MV-4-11 (cell line): ENCODE measurements at places on chromosomes 6 and 20.

- DNase-seq, result no peak
Observed at GRCh38 chr6:49919261-49919660, 44.7 kb downstream of the DEFB114 start.

- no peak for DNase-seq
Observed at GRCh38 chr6:111549746-111550145, 55.9 kb downstream of the TRAF3IP2 start.

- DNase-seq, result no peak
Observed at GRCh38 chr6:113640051-113640450, 217.1 kb upstream of the MARCKS start.

- no peak for DNase-seq
Observed at GRCh38 chr6:2232445-2232844, 13.0 kb downstream of the GMDS start.

DNA sequence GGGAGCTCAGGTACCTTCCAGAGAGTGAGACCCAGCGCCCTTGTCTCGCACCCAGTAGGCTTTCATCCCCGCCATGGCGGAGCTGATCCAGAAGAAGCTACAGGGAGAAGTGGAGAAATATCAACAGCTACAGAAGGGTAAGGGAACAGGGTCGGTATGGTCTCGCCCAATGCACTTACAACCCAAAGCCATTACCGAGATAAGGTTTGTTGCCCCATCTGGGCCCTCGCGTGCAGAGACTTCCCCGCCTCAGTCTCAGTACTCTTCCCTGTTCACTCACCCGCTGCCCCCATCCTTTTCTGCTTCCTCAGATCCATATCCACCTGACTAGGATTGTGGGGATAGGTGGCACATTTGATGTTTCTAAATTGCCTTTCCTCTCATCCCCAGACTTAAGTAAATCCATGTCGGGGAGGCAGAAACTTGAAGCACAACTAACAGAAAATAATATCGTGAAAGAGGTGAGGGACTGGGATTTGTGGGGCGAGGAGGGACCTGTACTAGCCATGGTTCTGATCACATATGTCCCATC is 449 bp downstream of the PFDN6 start:
- DNase-seq, result no peak

- no peak for DNase-seq
Observed at GRCh38 chr6:46565531-46565930, 74.3 kb upstream of the RCAN2 start.

DNA sequence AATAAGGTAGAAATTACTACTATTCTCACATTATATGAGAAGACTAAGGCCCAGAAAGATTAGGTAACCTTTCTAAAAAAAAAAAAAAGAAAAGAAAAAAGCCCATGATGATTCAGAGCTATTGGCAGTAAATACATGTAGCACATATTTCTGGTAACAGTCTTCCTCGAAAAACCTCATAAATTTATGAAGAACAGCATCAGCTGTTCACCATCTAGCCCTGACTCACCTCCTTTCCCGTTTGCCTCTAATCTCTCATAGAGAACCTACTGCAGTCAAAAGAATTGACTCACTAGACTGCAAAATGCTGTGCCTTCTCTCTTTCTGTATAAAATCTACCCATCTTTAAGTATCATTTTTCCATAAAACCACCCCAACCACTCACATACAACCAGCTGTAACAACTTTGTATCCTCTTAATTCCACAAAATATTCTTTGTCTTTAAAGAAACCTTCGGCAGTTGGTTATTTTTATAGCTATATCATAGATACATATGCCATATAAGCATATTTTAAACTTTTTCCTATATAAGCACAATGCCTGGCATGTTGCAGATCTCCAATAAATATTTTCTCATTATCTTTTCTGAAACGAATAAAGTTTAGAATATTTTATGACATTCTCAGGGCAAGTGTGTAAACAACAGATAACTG is 152.7 kb upstream of the ENPP5 start:
- peak; percentile 7 for DNase-seq

GRCh38 chr6:122571888-122572287 is 38.3 kb upstream of the PKIB start:
- no peak for DNase-seq

GRCh38 chr6:101422251-101422650 is 28.7 kb downstream of the GRIK2 start:
- DNase-seq, result no peak

- DNase-seq, result no peak
Observed at GRCh38 chr6:157380458-157380778, 572 bp upstream of the ZDHHC14 start.

- DNase-seq, result no peak
Observed at GRCh38 chr20:8293750-8294149, 161.7 kb downstream of the PLCB1 start.

DNA sequence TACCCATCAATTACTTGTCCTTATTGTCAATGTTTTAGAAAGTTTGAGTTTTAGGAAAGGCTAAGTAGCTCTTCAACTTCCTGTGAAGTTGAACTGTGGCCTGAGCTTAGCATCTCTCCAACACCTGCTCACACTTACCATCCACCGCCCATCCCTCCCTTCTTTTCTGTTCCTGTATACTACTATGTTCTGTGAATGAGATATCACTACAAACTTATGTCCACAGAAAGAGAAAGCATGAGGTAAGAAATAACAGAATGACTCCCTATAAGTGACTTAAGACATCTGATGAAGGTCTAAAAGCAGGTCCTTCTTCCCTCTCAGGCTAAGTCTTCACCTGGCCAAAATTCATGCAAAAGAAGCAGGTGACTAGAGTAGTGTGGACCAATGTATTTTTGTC is 246.3 kb upstream of the PREP start:
- no peak for DNase-seq

GRCh38 chr6:146785001-146785585 is 186.3 kb downstream of the ADGB start:
- peak; percentile 57 for DNase-seq

- no peak for DNase-seq
Observed at GRCh38 chr20:62708591-62709536, at the start of gene NTSR1. Gene NTSR1 (plus strand): TSS chr20:62708836. CDS start chr20:62709208, 372 bp downstream.

DNA sequence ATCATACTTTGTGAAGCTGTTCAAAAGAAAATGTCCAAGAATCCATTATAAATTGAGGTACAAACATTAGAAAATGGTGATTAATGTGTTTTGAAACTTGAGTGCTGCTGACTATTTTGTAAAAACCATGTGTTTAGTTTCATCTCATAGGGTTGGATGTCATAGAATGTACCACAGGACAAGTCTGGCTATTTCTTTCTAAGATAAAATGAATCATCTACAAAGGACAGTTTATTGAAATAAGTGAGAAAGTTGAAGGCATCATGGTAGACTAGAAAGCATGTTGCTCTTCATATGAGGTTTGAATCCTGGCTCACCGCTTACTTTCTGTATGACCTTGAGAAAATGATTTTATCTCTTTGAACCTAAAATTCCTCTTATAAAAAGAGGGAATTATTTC is 29.2 kb upstream of the SMAP1 start:
- no peak for DNase-seq

GRCh38 chr6:11639376-11640235 is 102.1 kb downstream of the TMEM170B start:
- DNase-seq, result no peak

- peak; percentile 86 for DNase-seq
Observed at GRCh38 chr6:37176268-37177076, 6.5 kb downstream of the PIM1 start.

GRCh38 chr6:128363020-128363813 is 157.2 kb downstream of the PTPRK start:
- no peak for DNase-seq

DNA sequence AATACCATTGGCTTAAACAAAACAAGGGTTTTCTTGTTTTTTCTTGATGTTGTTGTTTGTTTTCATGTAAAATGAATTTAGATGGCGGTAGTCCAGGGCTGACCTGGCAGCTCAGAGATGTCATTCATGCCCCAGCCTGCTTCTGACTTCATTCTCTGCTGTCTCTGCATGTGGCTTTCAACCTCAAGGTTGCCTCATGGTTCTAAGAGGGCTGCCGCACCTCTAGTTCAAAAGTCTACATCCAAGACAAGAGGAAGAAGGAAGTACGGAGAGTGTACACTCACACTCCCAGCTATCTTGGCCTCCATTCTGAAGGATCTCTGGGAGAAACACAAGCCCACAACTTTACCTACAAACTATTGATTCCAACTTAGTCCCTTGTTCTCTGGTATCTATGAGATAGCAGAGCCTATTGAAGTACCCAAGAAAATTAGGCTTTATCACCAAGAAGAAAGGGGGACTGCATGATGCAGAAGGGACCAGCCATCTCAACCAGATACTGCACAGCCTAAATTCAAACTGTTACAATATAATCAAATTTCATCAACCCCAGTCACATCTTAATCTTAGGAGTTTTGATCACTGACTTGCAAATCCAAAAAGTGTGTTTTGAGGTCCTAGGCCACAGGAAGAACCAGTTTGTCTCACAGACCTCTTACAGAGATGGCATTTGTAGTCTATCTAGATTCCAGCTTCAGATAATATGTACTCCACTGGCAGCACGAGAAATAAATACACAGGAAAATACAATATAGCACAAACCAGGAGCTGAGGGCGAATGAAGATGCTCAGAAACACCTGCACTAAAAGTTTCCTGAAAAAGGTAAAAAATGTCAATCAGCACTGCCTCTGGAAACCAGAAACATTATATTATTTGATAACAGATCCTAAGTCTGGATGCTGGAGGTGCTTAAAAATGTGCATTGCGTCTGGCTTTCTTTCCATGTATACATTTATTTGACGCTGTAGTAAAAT is 866 bp upstream of the BTN3A3 start:
- DNase-seq, result no peak

- DNase-seq, result no peak
Observed at GRCh38 chr6:166523782-166524559, 62.5 kb downstream of the RAMACL start.

- DNase-seq, result peak; percentile 17
Observed at GRCh38 chr6:110178626-110179405, 654 bp downstream of the WASF1 start.

DNA sequence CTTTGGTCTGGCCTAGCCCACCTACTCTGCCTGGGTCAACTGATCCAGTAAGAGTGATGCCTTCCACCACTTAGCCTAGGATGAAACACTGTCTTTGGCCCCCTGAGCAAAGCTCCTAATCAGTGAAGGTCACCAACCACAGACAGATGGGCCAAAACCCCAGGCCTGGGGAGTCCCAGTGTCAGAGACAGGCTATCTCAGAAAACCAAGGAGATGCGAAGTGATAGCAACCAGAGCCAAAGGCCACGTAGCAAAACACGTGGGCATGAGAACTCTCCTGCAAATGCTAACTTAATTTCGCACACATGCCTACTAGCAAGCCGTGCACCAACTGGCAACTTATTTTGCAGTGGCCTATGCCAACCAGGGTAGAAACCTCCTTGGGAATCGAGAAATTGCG is 29.1 kb downstream of the AGPAT4 start:
- no peak for DNase-seq

DNA sequence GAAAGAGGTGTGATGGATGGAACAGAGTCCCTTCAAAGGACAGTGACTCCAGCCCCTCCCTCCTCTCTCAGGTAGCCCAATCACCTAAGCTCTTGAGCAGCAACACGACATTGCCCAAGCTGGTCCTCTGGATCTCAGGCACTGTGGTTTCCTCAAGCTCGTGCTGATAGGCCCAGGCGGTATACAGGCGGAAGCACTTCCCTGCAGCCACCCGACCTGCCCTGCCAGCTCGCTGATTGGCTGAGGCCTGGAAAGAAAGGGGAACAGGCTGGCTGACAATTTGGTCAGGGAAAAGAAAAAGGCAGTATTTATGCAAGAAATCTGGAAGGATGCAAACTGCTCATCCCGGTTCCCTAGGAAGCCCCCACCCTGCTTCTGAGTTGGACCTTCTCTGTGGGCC is 9.6 kb downstream of the C6orf136 start:
- peak; percentile 91 for DNase-seq

GRCh38 chr20:43220612-43221011 is 30.9 kb upstream of the PTPRT start:
- no peak for DNase-seq

DNA sequence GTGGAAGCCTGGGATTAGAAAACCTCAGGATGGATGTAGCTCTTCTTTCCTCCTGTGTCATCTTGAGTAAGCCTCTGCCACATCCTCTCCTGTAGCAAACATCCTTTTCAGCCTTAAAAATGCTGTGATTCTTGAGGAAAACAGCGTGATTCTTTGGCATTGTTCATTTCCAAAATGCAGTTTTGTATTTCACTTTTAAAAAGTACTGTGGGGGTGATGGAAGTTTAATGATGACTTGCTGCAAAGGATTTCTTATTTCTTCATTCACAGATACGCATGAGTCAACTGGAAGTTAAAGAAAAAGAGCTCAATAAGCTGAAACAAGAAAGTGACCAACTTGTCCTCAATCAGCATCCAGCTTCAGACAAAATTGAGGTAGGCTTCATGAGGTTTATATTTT is 23.9 kb upstream of the SNRNP48 start:
- DNase-seq, result no peak

- no peak for DNase-seq
Observed at GRCh38 chr20:49185071-49185761, 2.9 kb downstream of the STAU1 start.

GRCh38 chr6:138416206-138416605 is 12.2 kb downstream of the HEBP2 start:
- DNase-seq, result no peak

GRCh38 chr6:109174916-109175315 is 79.6 kb downstream of the CEP57L1 start:
- no peak for DNase-seq

DNA sequence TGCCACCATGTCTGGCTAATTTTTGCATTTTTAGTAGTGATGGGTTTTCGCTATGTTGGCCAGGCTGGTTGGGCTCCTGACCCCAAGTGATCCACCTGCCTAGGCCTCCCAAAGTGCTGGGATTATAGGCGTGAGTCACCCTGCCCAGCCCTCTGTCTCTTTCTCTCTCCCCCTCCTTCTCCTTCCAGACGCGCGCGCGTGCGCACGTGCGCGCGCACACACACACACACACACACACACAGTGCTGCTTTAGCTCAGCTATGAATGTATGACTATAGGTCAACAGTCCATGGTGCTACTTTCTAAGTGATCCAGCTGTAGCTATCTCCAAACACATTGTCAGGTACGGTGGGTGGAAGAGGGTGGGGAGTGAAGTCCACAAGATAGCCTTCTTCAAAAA is 449.5 kb downstream of the PHF3 start:
- DNase-seq, result no peak

- DNase-seq, result no peak
Observed at GRCh38 chr6:80489911-80490635, 383.6 kb downstream of the BCKDHB start.

DNA sequence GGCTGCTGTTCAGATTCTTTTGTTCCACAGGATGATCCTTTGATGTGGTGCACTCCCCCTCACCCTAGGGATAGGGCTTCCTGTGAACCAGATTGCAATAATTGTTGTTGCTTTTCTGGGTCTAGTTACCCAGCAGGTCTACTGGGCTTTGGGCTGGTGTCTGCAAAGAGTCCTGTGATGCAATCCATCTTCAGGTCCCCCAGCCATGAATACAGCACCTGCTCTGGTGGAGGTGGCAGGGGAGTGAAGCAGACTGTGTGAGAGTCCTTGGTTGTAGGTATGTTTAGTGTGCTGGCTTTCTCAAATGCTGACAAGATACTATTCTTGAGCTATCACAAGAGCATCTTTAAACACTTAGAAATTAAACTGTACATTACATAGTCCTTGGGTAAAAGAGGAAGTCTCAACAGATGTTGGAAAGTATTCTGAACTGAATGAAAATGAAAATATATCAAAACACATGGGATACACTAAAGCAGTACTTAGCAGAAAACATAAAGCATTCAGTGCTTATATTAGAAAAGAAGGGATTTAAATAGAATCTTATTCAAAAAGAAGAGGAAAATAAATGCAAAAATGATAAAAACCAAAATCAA is 49.1 kb upstream of the CCR6 start:
- peak; percentile 70 for DNase-seq

GRCh38 chr6:84260926-84261325 is 33.5 kb upstream of the CEP162 start:
- DNase-seq, result no peak
